ENCODE measurements at places on chromosomes 16 and 17.

DNA sequence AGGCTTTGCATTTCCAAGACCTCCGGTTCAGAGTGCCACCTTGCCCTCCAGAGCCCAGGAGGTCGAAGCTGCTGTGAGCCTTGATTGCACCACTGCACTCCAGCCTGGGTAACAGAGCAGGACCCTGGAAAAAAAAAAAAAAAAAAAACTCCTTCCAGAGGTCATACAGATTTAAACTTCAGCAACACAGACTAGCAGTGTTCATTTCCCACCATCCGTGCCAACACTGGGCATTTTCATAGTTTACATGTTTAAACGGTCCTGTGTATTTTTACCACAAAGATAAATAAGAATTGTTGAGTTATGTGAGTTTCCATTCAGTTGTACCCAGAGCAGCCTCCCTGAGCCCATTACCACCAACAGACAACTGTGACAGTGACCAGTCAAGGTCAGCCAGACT lies 50.4 kb downstream of the ZDHHC7 start:
- no peak for DNase-seq

DNA sequence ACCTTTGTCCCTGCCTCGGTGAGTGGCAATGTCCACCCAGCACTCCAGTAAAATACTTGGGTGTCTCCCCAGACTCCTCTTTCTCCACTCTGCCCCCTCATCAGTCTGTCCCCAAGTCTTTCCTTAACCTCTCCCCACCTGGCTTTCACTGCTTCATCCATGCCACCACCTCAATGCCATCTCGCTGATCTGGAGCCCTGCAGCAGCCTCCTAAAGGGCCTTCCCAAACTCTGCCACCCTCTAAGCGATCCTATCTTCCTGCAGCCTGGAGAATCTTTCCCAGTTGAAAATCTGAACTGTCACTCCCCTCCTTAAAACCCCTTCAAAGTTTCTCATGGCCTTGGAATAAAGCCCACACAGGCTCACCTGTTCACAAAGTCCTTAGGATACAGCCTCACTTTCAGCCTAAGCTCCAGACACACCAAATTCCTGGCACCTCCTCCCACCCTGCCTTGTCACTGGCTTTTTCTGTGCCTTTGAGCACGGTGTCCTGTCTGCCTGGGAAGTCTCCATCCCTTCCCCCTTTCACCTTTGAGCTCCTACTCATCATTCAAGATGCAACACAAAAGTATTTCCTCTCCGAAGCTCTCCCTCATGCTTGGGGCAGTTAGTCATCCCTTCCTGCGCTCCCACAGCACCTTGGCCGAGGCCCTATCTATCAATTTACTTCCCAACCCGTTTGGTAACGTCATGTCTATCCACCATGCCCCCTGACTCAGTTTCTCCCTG lies 2.8 kb downstream of the WNK4 start:
- no peak for DNase-seq

GRCh38 chr17:39861235-39861634 lies 2.9 kb downstream of the IKZF3 start:
- no peak for DNase-seq

GRCh38 chr17:21358682-21359482 lies 17.3 kb upstream of the KCNJ12 start:
- DNase-seq = no peak

- DNase-seq = no peak
Measured at GRCh38 chr16:12295395-12295794, 318.9 kb downstream of the SNX29 start.

DNA sequence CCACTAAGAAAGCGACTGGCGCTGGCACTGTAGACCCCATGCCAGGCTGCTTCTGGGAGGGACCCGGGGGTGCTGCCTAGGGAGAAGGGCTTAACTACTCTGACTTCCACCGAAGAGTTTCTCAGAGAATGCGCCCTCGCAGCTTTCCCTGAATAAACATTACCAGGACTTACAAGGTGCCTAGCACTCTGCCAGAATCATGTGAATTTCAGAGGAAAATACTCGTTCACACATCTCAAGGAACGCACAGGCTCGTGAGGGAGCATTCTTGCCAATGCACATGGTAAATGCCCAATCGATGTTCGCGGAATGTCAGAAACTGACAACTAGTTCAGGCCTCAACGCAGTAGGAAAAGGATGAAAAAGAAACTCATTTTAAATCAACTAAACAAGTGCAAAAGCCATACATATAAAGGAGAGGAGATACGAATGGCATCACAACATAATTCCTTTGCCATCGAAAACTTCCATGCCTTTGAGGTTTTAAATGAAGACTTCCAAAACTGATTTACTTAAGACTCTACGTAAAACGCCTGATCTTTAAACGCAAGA lies 999 bp downstream of the CMC2 start:
- DNase-seq = no peak

DNA sequence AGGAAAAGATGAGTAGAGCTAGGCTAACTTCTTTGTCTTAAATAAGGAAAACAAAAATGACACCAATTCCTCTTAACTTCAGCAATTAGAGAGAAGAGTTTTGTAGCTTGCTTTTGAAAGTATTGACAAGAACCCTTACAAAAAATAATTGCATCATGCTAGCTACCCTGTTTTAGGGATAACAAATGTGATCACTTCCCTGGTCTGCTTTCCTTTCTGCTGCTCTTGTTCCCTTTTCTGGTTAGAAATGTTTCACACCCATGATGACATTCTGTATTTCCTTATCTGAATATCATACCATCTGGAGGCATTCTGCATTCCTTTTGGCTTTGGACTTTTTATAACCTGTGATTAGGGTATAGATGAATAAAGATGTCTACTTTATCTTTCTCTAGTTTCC lies 9.9 kb upstream of the SMIM36 start:
- DNase-seq = no peak

DNA sequence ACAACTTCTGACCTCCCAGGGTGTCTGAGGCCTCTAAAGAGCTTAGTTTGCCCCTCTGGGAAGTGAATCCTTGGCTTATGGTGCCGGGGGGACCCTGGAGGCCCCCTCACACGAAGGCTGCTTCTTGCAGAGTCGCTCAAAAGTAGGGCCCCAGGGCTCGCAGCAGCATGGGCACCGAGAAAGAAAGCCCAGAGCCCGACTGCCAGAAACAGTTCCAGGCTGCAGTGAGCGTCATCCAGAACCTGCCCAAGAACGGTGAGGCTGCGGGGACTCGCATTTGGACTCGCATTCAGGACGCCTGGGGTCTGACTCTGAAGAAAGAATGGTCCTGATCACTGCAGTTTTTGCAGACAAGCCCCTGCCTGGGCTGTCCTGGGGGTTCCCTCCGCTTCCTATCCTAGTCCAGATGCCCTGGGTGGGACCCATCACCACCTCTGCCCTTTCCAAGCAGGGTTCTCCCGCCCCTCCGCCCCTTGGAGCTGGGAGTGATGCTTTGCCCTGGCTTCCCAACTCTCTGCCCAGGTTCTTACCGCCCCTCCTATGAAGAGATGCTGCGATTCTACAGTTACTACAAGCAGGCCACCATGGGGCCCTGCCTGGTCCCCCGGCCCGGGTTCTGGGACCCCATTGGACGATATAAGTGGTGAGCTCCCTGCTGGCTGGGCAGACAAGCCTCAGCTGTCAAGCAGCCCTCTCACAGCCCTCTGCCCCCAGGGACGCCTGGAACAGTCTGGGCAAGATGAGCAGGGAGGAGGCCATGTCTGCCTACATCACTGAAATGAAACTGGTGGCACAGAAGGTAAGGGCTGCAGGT lies 698 bp downstream of the ACBD4 start:
- no peak for DNase-seq

DNA sequence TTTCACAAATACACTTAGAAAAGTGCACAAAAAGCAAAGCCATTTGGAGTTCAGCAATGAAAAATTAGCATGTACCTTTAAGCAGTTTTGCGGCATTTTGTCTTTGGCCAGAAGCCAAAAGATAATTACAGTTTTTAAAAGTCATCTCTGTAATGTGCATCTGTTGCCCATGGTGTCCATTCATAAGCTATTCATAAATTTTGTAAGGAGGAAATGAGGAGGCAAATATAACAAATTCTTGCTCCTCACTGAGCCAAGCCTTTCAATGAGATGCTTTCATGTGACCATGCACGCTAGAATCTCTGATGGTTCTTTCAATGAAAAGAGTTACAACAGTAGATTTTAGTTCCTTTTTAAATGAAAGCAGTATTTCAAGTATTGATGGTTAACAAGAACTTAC lies 247.1 kb upstream of the MON1B start:
- no peak for DNase-seq

DNA sequence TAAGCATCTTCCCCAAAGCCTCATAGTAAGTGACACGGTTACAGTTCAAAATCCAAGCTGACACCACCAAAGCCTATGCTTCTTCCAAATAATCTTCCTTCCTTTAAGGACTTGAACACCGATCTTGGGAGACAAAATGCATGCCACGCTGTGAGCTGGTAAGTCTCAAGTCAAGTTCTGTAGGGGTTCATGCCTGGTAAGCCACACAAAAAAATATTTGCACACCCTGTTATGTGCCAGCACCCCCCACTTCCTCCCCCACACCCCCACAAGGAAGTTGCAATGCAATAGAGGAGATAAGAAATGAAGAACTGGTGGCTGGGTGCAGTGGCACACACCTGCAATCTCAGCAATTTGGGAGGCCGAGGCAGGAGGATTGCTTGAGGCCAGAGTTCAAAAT lies 5.6 kb downstream of the NOG start:
- no peak for DNase-seq

DNA sequence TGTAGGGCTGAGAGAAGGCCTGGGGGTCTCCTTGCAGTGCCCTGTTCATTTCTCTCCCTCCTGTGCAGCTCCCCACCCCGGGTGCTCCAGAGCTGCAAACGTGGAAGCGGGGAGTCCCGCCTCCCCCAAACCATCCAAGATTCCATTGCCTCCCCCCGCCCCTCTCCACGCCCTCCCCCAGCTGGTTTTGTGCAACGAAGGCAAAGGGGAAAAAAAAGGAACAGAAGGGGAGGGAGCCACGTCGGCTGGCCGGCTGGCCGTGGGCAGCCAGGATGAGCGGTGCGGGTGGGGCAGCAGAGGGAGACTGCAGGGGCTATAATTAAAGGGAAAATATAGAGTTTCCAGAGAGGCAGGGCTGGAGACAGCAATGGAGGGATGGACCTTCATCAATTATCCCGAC lies 1.7 kb upstream of the COL1A1 start:
- DNase-seq = no peak

GRCh38 chr17:20159406-20160069 lies 150.4 kb downstream of the SPECC1 start:
- no peak for DNase-seq

- peak; percentile 33 for DNase-seq
Measured at GRCh38 chr16:75305364-75306098, 54.1 kb upstream of the BCAR1 start.

GRCh38 chr17:6101706-6102105 lies 31.5 kb downstream of the WSCD1 start:
- no peak for DNase-seq

GRCh38 chr17:30230596-30231125 lies 4.8 kb downstream of the SLC6A4 start:
- DNase-seq = no peak

DNA sequence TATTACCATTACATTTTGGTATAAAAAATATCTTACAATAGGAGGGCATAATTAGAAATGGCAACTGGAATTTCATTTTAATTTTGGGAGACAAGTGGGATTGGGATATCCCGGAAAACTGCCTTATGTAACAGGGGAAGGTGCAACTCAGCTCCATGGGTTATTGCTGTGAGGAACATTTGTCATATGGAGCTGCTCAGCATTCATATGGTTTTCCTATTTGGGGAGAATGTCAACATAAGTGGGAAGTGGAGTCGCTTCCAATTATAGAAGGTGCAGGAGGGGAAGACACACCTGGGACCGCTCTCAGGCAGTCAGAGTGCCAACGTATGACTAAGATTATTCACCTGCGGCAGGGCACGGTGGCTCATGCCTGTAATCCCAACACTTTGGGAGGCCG lies 10.7 kb downstream of the ODF4 start:
- DNase-seq = no peak

- no peak for DNase-seq
Measured at GRCh38 chr16:73064212-73064993, 16.5 kb upstream of the ZFHX3 start.

DNA sequence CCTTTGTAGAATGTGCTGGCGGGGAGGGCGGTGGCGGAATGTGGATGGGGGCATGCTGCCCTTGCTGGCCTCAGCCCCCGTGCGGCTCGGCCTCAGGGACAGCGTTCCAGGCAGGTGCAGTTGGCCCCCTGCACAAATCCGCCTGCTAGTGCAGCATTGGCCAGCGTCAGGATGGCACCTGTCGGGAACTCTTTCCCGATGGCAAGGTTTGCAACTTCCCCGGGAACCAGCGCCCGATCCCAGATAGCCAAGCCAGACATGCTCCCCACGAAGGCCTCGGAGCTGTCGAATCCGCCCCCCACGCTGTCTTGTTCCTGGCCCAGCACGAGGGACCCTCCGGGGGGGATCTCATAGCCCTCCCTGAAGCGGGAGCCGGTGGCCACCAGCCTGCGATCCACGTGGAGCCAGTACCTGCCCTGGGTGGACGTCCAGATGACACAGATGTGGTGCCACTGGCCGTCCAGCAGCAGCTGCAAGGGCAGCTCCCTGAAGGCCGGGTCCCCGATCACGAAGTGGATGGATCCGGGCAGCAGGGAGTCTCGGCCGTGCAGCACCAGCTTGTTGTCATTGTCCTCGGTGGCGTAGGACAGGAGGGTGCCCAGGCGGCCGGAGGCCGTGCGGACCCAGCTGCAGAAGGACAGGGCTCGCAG lies 2.8 kb downstream of the PTX4 start:
- no peak for DNase-seq

DNA sequence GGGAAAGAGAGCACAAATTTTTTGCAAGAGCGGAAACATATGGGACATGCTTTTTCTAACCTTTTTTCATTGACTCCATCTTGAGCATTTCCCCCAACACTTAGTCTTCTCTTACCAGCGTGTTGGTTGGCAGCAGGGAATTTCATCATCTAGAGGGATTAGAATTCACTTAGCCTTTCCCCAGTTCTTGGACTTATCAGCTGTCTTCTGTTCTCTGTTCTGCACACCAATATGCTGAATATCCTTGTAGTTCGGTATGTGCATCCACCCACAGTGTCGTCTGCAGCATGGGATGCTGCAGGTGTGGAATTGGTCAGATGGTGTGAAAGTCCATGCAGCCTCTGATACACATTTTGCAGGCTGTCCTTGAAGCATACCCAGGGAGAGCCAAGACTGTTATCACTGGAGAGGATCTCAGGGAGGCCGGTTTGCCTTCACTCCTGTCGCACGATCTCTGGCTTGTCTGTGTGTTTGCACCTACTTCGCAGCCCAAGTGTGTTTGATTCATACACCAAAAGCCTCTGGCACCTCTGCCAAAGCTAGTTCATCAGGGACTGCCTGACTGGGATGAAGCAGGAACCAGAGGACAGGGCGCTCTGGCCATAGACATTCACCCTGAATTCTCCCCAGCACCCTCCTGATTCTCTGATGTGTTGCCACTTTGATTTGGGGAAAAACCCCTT lies 93.3 kb downstream of the SOCS1 start:
- DNase-seq = no peak

- DNase-seq = no peak
Measured at GRCh38 chr17:77417575-77417974, 276.8 kb downstream of the SEC14L1 start.

DNA sequence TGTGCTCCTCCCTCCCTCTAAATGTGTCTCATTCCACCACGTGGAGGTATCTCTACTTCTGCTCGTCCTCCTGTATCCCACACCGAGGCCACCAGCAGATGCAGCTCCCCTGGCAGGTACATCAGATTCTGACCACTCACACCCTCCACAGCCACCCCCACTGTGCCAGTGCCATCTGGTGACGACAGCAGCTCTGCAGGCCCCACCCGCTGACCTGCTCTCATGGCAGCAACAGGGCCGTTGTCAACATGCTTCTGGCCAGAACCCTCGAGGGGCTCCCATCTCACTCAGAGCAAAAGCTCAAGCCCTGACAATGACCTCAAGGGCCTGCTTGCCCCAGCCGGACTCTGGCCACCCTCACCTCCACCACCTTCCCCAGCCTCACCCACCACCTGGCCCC lies 93.4 kb downstream of the AMFR start:
- no peak for DNase-seq
